ENCODE measurements at places on chromosomes 2 and 18.

DNA sequence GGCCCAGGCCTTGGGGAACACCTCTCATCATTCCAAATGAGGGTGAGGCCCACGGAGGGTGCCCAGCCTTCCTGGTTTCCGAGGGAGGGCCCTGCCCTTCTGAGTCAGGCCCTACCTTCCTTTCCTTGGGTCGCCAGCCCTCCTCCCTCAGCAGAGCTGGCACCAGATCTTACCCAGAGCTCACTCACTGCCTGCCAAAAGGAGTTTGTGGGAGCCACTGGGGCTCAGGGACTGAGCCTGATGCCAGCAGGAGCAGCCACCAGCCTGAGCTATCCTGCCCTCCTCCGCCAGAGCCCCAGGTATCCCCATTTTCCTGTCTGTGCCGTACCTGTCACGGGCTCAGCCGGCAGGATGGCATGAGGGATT is 64.1 kb downstream of the NRP2 start:
- no peak for DNase-seq

DNA sequence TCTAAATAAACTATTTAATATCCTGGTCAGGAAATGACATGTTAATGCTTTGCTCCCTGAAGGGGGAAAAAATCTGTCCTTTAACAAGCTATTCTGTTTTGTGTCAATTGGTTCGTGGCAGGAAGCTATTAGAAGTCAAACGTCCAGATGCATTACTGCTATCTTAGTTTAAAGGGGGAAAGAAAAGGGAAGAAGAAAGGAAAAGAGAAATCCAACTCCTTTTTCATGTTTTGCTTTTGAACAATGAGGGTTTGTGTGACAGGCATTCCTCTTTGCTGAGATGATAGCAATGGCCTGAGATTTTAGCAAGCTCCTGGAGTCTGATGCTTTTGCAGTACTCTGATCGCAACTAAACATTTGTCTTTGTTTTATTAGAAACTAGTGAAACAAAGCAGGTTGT is 24.6 kb downstream of the TRIB2 start:
- no peak for DNase-seq

- no peak for DNase-seq
Observed at GRCh38 chr2:121334581-121335293, 49.7 kb upstream of the TFCP2L1 start.

- DNase-seq: no peak
Observed at GRCh38 chr2:65386344-65386743, 46.1 kb downstream of the SPRED2 start.

GRCh38 chr18:13163167-13163927 is 55.2 kb upstream of the LDLRAD4 start:
- DNase-seq: no peak

DNA sequence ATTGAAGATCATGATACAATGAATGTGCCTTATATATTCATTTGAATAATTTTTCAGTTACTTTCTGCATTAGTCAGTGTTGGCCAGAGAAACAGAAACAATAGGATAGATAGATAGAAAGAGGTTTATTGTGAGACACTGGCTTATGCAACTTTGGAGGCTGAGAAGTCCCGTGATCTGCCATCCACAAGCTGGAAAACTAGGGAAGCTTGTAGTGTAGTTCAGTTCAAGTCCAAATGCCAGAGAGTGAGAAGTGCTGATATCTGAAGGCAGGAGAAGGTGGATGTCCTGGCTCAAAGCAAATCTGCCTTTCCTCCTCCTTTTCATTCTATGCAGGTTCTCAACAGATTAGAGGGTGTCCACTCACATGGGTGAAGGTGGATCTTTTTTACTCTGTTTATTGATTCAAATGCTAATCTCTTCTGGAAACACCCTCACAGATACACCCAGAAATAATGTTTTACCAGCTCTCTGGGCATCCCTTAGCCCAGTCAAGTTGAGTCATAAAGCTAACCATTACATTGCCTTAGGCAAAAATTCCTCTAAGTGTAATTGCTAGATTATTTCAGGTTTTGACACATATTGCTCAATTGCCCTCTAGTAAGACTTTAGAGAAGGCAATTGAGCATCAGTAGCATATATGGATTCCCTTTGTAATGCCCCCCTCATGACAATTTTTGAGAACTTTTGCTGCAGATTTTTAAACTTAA is 341.4 kb downstream of the LPIN1 start:
- DNase-seq: no peak
